Endodermal cell (in vitro differentiated cells): ENCODE measurements at places on chromosomes 3 and 15. TPM values are rescaled to one million over a fixed set of nuclear protein-coding genes. Genes with fewer than 3 reads are reported as not detected.

ECE2 gene
- total RNA-seq: not detected in 3 replicates

GOLGA8S gene
- 0.09 to 0.13 TPM in 2 of 3 replicates, not detected in the other for total RNA-seq

RAB8B gene
- total RNA-seq: 26.8 and 28.8 TPM in 2 replicates

DNA sequence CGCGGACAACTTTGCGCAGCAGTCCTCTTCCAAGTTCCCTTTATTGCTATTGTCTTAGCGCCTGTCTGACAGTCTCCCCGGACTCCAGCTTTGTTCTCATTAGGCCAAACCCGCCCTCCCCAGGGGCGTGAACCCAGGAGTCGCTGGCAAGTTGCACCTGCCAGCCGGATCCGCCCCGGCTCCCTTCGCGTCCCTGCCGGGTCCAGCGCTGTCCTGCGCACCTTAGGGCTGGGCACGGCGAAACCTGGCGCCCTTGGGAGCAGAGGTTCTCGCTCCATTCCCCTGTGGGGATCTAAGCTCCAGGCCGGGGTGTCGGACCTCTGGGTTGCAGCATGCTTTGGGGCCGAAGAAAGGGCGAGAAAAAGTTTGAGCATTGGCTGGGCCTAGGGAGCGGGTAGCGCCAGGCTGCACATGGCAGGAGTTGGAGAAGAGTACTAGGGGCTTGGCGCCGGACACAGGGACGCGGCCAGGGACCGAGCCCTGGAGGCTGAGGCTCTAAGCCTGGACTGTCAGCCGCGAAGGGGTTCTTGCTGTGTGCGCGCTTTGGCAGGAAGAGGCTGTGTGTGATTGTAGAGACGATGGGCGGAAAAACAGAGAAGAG, 335.1 kb upstream of the THRB start:
- H3K36me3 ChIP-seq: no peaks in the 10 kb centered on the region
- H3K27me3 ChIP-seq: peaks cover 89% of the 10 kb centered on the region
- H3K4me3 ChIP-seq: peak overlapping the region; percentile 81
- H3K27ac ChIP-seq: no peak overlapping the region
- DNase-seq: peak; percentile 80
- H3K4me1 ChIP-seq: no peaks in the 10 kb centered on the region

SLC28A2 gene
- total RNA-seq: 0.42 to 6.8 TPM (median 4.4 TPM) in 3 replicates

- H3K36me3 ChIP-seq: no peaks in the 10 kb centered on the region
- no peak overlapping the region for H3K4me3 ChIP-seq
- DNase-seq: peak; percentile 82
- H3K27me3 ChIP-seq: no peaks in the 10 kb centered on the region
- no peak overlapping the region for H3K27ac ChIP-seq
These were observed 45.0 kb downstream of the CCR1 start for GRCh38 chr3:46162975-46163555.

DNA sequence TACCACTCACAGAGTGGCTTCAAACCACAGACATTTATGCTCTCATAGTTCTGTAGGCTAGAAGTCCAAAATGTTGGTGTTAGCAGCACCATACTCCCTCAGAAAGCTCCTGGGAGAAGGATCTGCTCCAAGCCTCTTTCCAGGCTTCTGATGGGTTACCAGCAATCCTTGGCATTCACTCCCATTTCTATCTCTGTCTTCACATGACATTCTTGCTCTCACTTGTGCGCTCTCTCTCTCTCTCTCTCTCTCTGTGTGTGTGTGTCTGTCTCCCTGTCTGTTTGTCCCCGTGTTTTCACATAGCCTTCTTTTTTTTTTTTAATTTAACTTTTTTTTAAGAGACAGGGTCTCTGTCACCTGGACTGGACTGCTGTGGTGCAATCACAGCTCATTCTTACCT, 26.3 kb downstream of the CDAN1 start:
- H3K36me3 ChIP-seq: no peaks in the 10 kb centered on the region
- no peak for DNase-seq
- H3K4me1 ChIP-seq: no peaks in the 10 kb centered on the region
- no peaks in the 10 kb centered on the region for H3K27me3 ChIP-seq

RBPMS2 gene
- total RNA-seq: 131 and 134 TPM in 2 replicates

DNA sequence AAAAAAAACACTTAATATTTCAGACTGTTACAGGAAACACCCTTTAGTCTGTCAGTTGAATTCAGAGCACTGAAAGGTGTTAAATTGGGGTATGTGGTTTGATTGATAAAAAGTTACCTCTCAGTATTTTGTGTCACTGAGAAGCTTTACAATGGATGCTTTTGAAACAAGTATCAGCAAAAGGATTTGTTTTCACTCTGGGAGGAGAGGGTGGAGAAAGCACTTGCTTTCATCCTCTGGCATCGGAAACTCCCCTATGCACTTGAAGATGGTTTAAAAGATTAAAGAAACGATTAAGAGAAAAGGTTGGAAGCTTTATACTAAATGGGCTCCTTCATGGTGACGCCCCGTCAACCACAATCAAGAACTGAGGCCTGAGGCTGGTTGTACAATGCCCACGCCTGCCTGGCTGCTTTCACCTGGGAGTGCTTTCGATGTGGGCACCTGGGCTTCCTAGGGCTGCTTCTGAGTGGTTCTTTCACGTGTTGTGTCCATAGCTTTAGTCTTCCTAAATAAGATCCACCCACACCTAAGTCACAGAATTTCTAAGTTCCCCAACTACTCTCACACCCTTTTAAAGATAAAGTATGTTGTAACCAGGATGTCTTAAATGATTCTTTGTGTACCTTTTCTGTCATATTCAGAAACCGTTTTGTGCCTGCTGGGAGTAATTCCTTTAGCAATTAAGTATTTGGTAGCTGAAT, 17.9 kb downstream of the TMEM43 start:
- H3K36me3 ChIP-seq: peaks cover 69% of the 10 kb centered on the region
- H3K27me3 ChIP-seq: no peaks in the 10 kb centered on the region
- peaks cover 10% of the 10 kb centered on the region for H3K4me1 ChIP-seq
- H3K4me3 ChIP-seq: no peak overlapping the region
- H3K27ac ChIP-seq: peak overlapping the region; percentile 36

DNA sequence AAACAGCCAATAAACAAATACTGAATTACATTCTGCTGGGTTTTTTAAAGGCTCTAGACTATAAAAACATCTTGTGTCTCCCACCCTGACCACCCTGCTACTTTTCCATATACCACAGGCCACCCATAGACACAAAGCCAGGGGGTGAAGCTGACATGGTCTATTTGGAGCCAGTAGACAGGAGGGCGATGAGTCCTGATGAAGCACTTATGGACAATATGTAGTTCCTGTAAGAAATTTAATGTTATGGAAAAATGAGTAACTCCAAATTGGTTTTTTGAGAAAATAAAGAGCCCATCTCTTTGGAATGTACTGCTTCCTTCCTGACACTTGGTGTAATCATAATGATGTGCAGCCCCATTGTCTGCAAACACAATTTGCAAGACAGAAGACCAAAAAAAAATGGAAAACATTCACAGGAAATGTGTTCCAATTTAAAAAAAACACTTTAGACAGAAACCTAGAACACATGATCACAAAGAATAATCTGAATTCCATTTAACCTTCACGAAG, 11.8 kb downstream of the SSR3 start:
- no peaks in the 10 kb centered on the region for H3K4me1 ChIP-seq
- DNase-seq: no peak
- H3K27me3 ChIP-seq: no peaks in the 10 kb centered on the region
- no peak overlapping the region for H3K4me3 ChIP-seq

GRCh38 chr15:90496791-90497190, 32.9 kb upstream of the CRTC3 start:
- H3K36me3 ChIP-seq: peaks cover 87% of the 10 kb centered on the region
- no peak overlapping the region for H3K27ac ChIP-seq
- H3K4me3 ChIP-seq: no peak overlapping the region
- H3K27me3 ChIP-seq: no peaks in the 10 kb centered on the region

DNA sequence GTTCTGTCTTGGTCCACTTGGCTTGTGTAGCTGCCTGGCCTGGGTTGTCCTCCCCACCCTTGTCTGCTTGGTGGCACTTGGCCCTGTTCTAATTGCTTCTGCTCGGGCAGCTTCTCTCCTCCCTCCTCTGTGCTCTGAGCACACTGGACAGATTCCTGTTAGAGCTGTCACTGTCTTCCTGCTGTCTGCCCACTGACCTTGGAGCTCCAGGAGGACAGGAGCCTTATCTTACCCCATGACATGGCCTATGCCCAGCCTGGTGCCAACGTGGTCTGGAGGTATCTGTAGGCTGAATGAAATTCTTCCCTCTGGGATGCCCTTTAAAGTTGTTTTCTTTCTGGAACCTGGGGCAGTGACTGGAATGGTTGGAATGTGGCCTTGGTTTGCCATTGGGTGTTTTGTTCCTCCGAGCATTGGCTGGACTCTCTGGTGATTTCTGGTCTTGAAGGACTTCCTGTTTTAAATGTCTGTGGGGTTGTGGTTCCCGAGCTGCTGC, 94.1 kb downstream of the FAM43A start:
- no peak overlapping the region for H3K27ac ChIP-seq
- no peaks in the 10 kb centered on the region for H3K27me3 ChIP-seq
- H3K4me1 ChIP-seq: no peaks in the 10 kb centered on the region
